ENCODE measurements at places on chromosomes 3 and 15.
A peak's percentile ranks its signal among the peaks of the same experiment; 100 is the strongest.

DNA sequence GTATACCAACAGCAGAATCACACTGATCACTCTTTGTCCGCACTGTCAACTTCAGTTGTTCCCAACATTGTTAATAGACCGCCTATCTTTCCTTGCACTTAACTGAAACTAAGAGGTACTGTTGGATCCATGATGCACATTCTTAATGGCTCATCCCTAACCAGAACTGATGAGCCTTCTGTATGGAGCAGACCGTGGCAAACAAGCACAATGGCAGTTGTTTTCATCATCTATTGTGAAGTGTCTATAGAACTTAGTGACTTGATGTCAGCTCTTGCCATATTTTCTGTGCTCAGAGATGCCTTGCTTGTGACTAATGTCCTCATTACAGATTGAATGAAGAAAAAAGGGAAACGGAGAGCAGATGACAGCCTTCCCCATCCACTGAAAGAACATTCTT, 347.4 kb downstream of the NLGN1 start:
- no peak for DNase-seq

DNA sequence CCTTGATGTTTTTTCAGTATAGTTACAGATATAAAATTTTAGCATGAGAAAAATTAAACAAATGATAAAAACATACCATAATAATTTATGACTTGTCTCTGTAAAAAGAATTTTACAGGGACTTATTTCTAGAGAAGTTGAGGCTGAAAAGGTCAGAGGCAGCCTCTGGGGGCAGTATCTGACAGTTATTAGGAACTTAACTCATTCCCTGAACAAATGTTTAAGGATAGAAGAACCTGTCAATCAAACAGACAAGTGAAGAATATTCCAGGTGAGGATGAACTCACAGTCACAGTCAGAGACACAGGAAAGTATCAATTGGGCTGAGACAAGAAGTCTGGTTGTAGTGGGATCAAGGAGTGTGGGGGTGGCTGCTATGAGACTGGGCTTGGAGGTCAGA, 7.3 kb downstream of the MYLK start:
- DNase-seq, result no peak

- DNase-seq, result peak; percentile 13
Observed at GRCh38 chr3:32237670-32238452, 619 bp upstream of the CMTM8 start.

DNA sequence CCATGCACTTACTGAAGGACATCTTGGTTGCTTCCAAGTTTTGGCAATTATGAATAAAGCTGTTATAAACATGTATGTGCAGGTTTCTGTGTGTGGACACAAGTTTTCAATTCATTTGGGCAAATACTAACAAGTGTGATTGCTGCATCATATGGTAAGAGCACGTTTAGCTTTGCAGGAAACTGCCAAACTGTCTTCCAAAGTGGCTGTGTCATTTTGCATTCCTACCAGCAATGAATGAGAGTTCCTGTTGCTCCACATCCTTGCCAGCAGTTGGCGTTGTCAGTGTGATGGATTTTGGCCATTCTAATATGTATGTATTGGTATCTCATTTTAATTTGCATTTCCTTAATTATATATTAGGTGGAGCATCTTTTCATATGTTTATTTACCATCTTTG, 280.1 kb downstream of the SV2B start:
- DNase-seq, result no peak

GRCh38 chr3:176755552-176755951, 441.7 kb downstream of the TBL1XR1 start:
- no peak for DNase-seq

DNA sequence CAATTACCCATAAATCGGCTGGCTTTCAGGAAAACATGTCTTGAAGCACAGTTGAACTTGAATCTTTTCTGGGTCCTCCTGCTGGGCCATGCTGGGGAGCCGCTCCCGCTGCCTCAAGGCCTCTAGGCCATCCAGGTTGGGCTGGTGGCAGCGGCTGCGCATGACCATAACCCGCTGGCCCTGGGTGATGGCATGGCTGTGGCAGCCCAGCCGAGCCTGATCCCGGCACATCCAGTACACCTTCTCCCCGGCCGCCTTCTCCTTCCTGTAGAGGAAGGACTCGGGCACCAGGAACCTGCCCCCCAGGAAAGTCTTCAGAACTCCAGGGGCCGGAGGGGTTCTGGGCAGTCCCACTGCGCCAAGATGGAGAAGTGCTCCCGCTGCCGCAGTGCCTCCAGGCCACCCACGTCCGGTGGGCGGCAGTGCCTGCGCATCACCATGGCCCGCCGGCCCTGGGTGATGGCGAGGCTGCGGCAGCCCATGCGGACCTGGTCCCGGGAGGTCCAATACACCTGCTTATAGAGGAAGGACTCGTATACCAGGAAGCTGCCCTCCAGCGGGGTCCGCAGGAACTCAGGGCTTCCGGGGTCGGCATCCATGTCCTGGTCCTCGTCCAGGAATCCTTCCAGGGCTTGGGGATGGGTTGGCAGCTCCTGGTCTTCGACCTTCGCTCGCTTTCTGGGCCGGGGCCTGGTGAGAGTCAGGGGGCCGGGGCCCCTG, 84.3 kb upstream of the FXR1 start:
- no peak for DNase-seq

GRCh38 chr3:159732172-159733111, 256.2 kb upstream of the IL12A start:
- peak; percentile 76 for DNase-seq

- peak; percentile 61 for DNase-seq
Observed at GRCh38 chr3:78112291-78113010, 1072.6 kb downstream of the ROBO2 start.

GRCh38 chr3:179463319-179463718, 12.0 kb upstream of the GNB4 start:
- DNase-seq, result no peak

DNA sequence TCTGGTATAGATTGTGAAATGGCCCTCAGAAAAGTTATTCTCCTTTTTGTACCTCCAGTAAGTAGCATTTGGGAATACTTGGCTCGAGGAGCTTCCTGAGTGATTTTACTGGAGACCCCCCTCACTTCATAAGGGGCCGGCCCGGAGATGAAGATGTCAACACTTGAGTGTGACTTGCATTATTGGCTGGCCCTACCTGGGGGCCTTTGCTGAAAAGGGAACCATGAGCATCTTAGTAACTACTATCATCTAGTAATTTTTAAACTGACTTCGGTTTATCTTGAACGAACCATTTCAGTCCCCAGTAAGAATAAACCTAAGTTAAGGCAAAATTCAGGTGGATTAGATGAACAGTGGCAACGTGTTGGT, 1.3 kb downstream of the FAIM start:
- no peak for DNase-seq

DNA sequence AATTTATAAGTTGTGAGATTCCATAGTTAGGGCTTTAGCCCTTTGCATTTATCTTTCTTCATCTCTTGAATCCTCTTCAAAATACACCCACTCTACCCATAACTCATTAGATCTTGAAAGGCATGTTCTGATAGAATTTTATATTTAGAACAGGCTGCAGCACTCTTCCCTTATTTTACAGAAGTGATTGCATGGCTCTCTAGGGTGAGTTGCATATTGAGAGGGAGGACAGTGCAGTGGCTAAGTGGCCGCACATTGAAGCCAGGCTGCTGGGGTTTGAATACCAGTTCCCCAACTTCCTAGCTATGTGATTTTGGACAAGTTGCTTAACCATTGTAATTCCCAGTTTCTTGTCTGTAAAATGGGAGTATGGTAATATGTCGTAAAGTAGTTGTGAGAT, 2.5 kb downstream of the CD86 start:
- no peak for DNase-seq

DNA sequence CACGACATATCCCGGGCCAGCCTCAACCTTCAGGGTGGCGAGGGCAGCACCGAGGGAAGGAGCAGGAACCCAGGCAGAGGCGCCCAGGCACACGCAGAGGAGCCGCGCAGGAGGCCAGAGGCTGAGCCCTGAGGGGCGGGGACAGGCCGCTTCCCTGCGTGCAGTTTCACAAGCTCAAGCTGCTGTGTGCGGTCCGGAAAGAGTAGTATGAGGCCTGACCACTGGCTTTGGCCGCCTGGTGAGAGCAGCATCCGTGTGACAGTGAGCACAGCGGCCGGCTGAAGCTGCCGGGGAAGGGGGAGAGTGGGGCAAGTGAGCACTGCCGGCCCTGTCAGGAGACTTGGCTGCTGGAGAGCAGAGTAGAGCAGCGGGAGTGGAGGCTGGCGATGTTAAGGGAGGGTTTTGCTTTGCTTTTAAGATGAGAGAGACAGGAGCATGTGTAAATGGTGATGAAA, 8.7 kb downstream of the ZDHHC19 start:
- DNase-seq, result peak; percentile 65
